ENCODE measurements at places on chromosomes 3 and 15. TPM values are rescaled to one million over a fixed set of nuclear protein-coding genes. Genes with fewer than 3 reads are reported as not detected.

ACTRT3 gene
- total RNA-seq: 0.55 TPM

CAMK1 gene
- 12.3 TPM for total RNA-seq

- H3K36me3 ChIP-seq: no peaks in the 10 kb centered on the region
- peaks cover 71% of the 10 kb centered on the region for H3K4me1 ChIP-seq
- peak overlapping the region; percentile 80 for H3K4me3 ChIP-seq
- peak; percentile 85 for DNase-seq
- H3K27ac ChIP-seq: peak overlapping the region; percentile 91
These were observed 58.5 kb downstream of the CMSS1 start for GRCh38 chr3:99875929-99876841.

DNA sequence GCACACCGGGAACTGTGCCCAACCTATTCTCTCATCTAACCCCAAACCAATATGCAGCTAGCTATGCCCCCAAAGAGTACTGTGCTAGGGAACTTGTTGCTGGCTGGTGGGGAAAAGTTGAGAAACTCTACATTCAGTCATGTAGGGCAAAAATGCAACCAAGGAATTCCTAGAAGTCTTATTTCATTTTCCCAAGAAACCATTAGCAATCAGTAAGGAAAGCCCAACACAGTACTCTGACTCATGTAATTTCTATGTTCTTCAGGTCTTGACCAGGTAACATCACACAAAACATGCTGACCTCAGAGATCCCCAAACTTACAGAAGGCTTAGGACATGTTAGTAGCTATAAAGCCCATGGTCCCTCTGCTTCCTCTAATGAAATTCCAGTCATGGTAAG is 52.1 kb downstream of the TASOR start:
- H3K4me1 ChIP-seq: peaks cover 19% of the 10 kb centered on the region
- H3K27ac ChIP-seq: no peak overlapping the region
- H3K36me3 ChIP-seq: peaks cover 63% of the 10 kb centered on the region

- no peak for DNase-seq
- H3K27me3 ChIP-seq: no peaks in the 10 kb centered on the region
- H3K27ac ChIP-seq: peak overlapping the region; percentile 30
- no peak overlapping the region for H3K4me3 ChIP-seq
These were observed 46.7 kb downstream of the UBE3A start for GRCh38 chr15:25391971-25392721.

DNA sequence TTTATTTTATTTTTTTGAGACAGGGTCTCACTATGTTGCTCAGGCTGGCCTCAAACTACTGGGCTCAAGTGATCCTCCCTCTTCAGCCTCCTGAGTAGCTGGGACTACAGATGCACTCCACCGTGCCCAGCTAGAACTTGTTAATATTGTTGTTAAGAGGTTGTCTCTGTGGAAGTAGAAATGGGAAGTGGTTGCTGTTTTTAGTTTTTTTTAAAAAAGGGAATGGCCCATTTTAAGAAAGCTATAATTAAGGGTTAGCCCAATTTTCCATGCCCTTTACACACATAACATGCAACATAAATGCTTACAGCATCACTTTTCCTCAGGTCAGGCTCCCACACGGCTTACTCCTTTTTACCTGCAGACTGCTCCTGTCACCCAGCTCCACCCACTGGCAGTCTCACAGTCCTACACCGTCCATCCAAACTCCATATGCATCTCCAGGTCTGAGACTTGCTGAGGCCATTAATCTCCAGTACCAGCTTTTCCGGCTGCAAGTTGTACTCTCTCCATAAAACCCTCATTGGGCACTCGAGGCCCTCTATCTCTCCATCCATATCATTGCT is 19.8 kb downstream of the MORC1 start:
- H3K36me3 ChIP-seq: no peaks in the 10 kb centered on the region
- H3K4me1 ChIP-seq: no peaks in the 10 kb centered on the region
- no peak overlapping the region for H3K4me3 ChIP-seq
- no peak for DNase-seq
- no peak overlapping the region for H3K27ac ChIP-seq
